AG04449 (cell line): ENCODE measurements at places on chromosomes 6 and 20.

GRCh38 chr6:144580039-144580438 is 294.9 kb downstream of the UTRN start:
- no peak for DNase-seq

DNA sequence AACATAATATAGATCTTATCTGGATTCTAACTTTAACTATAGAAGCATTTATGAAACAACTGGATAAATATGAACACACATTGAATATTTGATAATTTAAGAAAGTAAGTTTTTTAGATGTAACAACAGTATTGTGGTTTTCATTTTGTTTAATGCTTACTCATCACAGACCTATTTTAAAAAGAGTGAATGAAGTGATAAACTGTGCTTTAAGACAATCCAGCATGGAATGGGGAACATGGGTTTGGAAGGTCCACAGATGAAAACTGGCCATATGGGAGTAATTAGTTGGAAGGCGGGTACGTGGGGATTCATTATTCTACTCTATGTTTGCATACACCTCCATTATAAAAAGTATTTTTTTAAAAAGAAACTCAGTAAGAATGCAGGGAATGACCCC is 21.2 kb downstream of the EPB41L2 start:
- no peak for DNase-seq

DNA sequence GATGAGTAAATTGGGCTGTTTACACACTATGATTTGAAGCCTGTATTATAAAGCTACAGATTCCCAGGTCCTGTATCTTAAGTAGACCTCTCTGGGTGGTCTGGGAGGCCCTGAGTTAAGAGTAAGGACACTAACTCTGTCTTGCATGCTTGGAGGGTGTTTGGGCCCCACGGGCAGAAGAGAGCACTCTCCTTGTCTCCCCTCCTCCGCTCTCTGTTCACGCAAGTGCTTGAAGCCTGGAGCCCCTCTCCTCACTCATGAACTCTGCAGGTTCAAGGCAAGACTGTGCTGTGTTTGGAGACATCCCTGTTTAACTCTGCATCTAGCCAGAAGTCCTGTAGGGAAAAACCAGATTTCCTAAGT is 154.0 kb downstream of the ZDHHC14 start:
- DNase-seq, result no peak

DNA sequence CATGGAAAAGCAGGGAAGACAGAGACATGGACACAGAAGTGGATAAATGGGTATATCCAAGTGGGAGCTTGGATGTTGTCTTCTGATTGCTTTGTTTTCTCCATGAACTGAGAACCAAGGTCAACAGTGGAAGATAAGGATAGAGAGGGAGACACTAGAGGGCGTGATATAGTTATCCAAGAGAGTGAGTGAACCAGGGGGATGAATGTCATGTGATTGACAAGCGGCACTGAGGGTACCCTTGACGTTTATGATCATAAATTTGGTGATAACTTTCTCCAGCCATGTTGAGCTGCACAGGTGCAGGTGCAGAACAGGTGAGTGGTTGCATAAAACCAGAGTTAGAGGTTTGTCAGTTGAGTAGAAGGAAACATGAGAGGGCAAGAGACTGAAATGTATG is 20.7 kb downstream of the EBF4 start:
- DNase-seq, result no peak

DNA sequence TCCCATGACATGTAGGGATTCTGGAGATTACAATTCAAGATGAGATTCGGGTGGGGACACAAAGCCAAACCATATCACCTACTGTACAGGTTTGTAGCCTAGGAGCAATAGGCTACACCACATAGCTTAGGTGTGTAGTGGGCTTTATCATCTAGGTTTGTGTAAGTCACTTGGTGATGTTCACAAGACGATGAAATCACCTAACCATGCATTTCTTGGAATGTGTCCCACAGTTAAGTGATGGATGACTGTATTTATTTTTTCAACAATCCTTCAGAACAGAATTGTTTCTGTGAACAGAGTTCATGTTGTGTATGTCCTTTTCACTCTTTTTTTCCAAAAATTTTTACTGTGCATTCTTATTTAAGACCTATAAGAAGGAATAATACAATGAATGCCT is 76.1 kb downstream of the DTD1 start:
- DNase-seq, result no peak

DNA sequence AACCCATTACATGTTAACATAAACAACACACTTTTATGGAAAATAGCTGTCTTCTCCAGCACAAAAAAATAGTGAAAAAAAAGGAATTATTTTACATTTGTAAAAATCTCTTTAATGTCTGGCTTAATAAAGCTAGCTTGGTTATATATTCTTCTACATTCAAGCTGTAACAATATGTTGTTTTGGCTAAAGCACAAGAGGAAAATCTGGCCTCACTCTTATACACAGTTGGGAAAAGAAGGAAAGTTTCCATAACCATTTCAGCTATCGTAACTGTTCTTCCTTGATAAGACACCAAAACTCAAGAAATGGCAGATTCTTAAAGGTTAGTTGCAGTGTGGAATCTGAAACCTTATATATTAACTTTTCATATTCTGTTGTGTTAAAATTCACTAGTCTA is 7.6 kb downstream of the HLA-DOB start:
- DNase-seq, result no peak

DNA sequence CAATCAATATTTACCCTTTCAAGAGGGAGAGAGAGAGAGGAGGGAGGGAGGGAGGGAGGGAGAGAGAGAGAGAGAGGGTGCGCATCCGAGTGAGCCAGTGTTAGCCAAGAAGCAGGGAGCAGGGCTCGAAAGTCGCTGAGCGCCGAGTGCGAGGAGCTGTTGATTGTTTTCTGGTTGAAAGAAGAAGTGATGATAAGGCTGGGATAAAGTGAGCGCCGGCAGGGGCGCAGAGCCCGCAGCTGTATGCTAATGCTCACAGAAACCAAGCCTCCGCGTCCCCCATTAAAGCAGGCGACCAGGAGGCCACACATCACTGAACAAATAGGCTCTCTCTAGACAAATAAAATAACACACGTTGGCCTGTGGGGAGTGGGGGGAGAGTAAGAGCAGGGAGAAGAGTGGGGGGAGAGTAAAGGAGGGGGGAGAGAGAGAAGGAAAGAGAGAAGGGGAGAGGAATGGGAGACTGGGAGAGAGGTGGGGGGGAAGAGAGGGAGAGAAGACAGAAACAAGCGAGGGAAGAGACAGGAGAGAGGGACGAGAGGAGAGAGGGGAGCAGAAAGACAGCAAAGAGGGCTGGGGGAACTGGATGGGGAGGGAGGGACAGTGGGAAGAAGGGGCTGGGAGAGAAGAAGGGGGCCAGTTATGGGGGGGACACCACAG is 5.0 kb upstream of the INSM1 start:
- DNase-seq, result no peak
